ENCODE measurements at places on chromosomes 11 and 22. TPM values are rescaled to one million over a fixed set of nuclear protein-coding genes. Genes with fewer than 3 reads are reported as not detected.

The HYLS1 gene
- 4.2 TPM for total RNA-seq

The CREB3L1 gene
- total RNA-seq, result 27.1 TPM

The SCN4B gene
- total RNA-seq, result 3.1 TPM

The CRYAB gene
- 43.2 TPM for total RNA-seq

The SLC35F2 gene
- total RNA-seq, result 11.7 TPM

The VSIG10L2 gene
- total RNA-seq, result 0.39 TPM

The ZDHHC5 gene
- total RNA-seq, result 23.8 TPM

The C11orf87 gene
- total RNA-seq, result 0.69 TPM

The SLC43A3 gene
- total RNA-seq, result 18.3 TPM

The MPZL3 gene
- total RNA-seq, result 26.1 TPM

The FLRT1 gene
- total RNA-seq, result 1.6 TPM

The OR52I2 gene
- total RNA-seq, result not detected

The LUZP2 gene
- 4.6 TPM for total RNA-seq

The IL17REL gene
- total RNA-seq, result not detected

The MICAL2 gene
- 57.8 TPM for total RNA-seq

The RFPL3 gene
- not detected for total RNA-seq

The GUCD1 gene
- 52.5 TPM for total RNA-seq

All from skin of body (tissue), 3 donors.